ENCODE measurements at places on chromosomes 7 and 10.

DNA sequence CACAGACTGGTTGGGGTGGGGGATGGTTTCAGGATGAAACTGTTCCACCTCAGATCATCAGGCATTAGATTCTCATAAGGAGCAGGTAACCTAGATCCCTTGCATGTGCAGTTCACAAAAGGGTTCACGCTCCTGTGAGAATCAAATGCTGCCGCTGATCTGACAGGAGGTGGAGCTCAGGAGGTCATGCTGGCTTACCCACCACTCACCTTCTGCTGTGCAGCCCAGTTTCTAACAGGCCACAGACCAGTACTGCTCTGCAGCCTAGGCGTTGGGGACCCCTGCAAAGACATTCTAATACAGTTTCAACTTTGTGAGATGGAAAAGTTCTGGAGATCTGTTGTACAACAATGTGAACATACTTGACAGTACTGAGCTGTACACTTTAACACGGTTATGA, 39.9 kb downstream of the STRA8 start:
- no peak for DNase-seq

GRCh38 chr10:110600487-110601101, 33.1 kb downstream of the SMC3 start:
- peak; percentile 59 for DNase-seq

GRCh38 chr10:35005868-35006267, 84.3 kb downstream of the CUL2 start:
- DNase-seq: peak; percentile 99

DNA sequence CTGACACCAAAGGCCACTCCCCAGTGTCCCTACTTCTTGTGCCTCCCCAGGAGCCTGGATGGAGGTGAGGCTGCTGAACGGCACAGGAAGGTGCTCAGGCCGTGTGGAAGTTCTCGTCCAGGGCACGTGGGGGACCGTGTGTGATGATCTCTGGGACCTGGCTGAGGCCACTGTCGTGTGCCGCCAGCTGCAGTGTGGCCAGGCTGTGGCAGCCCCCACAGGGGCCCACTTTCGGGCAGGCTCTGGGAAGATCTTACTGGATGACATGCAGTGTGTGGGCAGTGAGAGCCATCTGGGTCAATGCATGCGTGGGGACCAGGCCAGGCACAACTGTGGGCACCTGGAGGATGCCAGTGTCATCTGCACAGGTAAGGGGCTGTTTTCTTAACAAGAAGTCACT, 57.0 kb upstream of the C10orf120 start:
- no peak for DNase-seq

DNA sequence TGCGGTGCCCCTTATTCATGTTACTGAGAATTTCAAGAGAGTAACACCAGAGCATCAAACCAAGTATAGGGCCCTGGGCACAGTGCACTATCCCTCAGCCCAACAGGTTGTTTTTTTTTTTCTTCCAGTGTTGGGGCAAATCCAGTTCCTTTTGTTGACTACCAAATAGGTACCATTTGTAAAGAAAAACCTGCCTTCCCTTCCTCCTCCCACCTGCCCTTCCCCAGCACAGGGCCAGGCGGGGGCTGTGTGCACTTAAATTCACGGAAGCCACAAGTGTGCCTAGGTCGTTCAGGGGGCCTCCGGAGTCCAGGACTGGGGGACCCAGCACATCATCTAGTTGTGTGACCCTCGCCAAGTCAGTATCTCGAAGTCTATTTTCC, 595 bp upstream of the SFXN4 start:
- no peak for DNase-seq

- no peak for DNase-seq
Measured at GRCh38 chr7:5367661-5368060, 56.0 kb downstream of the TNRC18 start.

- peak; percentile 81 for DNase-seq
Measured at GRCh38 chr10:58820861-58821751, 308.4 kb downstream of the BICC1 start.

DNA sequence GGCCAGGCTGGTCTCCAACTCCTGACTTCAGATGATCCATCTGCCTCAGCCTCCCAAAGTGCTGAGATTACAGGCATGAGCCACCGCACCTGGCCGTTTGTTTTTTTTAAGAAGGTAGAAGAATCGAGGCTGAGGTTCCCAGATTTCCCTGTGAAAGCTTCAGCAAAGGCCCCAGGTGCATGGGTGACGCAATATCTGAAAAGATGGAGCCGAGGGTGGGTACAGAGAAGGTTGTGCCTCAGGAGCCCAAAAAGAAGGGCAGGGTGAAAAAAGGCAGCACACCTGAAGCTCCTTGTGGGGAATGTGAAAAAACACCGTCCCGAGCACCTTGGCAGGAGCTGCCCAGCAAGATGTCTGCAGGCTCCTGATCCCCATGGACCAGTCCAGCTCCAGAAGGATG, 35.8 kb upstream of the NRF1 start:
- no peak for DNase-seq

GRCh38 chr10:101367569-101368453, 13.8 kb downstream of the BTRC start:
- DNase-seq: peak; percentile 80

All from HCEC 1CT (cell line).